Activated T-helper 2 cell treated with anti-CD3 and anti-CD28 coated beads, Interferon-gamma antibody, Interleukin-2, Interleukin-4, amounts not matched to agents 10 μg/mL and 5 μg/mL and 100 μg/mL, durations not matched to agents 14 hours and 24 hours and 36 hours (primary cell): ENCODE measurements at places on chromosomes 5 and 9. TPM values are rescaled to one million over a fixed set of nuclear protein-coding genes. Genes with fewer than 3 reads are reported as not detected.

DNA sequence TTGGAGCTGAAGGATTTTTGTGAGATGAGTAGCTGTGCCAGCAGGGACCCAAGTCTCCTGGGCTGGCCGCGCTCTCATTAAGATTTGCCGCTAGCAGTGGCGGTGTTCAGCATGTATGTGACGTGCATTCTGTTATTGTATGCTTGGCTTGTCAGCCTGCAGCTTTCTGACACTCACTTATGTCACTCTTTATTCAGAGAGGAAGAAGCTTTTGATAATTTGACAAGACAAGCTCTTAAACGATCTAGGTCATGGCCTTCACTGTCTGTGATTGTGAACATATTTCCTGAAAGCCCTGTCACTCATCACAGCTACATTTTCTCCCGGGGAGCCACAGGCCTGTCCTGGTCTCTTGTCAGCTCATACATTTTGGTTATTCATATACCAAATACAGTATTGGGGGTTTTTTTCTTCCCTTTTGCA is 98.2 kb upstream of the GRHPR start:
- no peak for DNase-seq

DNA sequence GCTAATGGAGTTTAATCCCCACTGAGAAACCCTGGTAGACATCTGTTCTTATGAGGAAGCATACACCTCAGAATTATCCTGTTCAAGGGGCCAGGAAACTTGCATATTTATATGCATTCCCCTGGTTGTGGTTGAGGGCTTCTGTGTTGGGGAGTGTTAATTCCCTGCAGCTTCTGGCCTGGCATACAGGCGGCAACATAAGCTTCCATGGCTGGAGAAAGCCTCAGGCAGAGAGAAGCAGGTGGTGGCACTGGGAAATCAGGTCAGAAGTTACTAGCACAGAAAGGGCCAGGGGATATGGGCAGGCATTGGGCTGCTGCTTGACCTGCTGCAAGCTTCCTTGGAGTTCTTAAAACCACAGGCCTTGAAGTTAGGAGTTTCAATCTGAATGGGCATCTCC is 166.1 kb upstream of the SEMA6A start:
- no peak for DNase-seq

GRCh38 chr5:124444147-124444775 is 302.2 kb downstream of the ZNF608 start:
- no peak for DNase-seq

CA9 gene
- 0.89 and 1.2 TPM in 2 replicates for total RNA-seq

- DNase-seq = no peak
These were observed 88.2 kb upstream of the CACNA1B start for GRCh38 chr9:137789295-137789895.

TMC1 gene
- total RNA-seq = not detected in 2 replicates

ANKRD31 gene
- 0.11 and 0.28 TPM in 2 replicates for total RNA-seq

GFI1B gene
- total RNA-seq = not detected in 2 replicates

GRCh38 chr5:123755653-123756317 is 243.8 kb downstream of the CSNK1G3 start:
- DNase-seq = no peak

TYRP1 gene
- not detected in 2 replicates for total RNA-seq

GRCh38 chr9:76143834-76144233 is 250.4 kb downstream of the RFK start:
- no peak for DNase-seq

GRCh38 chr9:93089481-93089991 is 6.5 kb upstream of the CARD19 start:
- DNase-seq = no peak

DNA sequence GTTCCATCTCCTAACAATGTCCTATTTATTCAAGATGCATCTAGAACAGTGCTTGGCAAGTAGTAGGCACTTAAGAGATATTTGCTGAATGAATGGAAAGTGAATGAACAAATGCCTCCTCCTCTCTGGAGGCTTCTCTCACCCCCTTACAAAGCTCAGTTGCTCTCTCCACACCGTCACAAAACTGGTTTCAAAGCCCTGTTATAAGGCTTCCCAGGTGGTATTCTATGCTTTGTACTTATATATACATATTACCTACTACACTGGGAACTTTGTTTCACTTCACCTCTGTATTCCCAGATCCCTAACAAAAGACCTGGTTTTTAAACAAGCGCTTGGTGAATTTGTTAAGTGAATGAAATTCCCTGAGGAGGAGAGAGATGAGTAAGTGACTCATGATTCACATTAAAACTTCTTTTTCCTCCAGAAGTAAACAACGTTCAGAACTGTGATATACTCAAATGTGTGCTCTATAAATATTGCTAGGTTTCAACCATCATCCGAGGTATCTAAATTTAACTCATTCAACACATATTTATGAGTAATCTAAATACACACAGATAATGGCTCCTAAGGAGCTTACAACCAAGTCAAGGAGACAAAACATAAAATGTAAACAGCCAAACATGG is 36.0 kb downstream of the DENND1A start:
- DNase-seq = no peak

DNA sequence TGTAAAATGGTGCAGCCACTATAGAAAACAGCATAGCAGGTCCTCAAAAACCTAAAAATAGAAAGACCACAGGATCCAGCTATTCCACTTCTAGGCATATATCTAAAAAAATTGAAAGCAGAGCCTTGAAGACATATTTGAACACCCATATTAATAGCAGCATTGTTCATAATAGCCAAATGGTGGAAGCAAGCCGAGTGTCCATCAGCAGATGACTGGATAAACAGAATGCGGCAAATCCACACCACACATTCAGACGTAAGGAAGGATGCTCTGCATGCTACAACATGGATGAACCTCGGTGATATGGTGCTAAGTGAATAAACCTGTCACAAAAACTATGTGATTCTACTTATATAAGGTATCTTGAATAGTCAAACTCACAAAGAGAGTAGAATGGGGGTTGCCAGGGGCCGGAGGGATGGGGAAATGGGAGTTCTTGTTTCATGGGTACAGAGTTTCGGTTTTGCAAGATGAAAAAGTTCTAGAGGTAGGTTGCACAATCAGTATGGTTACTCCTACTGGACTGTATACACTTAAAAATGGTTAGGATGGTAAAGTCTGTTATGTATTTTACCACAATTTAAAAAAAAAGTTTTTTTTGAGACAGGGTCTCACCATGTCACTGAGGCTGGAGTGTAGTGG is 17.1 kb upstream of the HSD17B3 start:
- DNase-seq = no peak

DNA sequence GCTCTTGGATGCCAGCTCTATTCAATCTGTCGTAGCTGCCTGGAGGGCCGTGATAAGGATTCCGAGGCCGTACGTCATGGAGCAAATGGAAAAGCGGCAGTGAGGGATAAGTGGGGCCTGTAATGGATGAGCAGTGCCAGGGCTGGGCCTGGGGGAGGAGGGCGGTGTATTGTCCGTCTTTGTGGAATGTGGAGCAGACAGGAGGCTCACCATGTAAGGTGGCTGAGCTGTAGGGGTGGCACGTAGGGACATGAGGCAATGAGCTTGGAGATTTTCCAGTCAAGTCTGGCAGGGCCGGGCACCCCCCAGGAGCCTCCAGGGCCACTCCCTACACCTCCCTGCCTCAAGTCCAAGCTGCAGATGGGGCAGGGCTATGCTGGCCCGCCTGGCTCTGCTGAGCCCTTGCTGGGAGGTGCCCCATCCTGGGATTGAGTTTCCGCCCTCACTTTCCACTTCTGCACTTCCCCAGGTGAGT is 29.2 kb downstream of the NCS1 start:
- DNase-seq = no peak

DNA sequence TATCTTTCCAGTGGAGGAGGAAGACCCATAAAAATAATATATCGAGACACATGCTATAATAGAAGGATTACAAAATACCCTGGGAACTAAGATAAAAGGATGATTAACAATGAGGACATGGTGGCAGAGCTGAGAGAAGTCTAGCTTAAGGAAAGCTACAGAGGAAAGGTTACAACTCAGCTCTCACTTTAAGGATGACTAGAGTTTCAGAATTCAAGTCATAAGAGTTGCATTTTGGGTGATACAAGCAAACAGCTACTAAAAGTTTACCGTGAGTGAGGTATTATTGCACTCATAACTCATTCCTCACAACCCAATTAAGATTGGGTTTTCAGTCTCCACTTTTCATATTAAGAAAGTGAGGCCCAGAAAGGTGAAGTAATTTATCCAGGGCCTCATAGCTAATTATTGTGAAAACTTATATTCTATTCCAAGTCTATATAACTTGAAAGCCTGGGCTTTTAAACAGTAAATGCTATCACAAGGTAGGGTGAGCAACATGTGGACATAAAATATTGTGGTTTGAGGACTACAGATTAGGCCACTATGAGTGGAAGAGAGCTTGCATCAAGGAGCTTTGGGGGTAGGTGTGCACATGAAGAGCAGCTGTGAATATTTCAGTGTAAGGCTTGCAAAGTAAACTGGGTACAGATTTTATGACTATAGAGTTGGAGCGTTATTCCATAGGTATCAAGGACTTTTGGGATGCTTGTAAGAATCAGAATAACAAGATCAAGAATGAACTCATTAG is 28.0 kb downstream of the JAKMIP2 start:
- DNase-seq = no peak

SPEF2 gene
- 10.0 and 11.5 TPM in 2 replicates for total RNA-seq

GRCh38 chr9:134486596-134486995 is 155.0 kb upstream of the COL5A1 start:
- DNase-seq = no peak

- no peak for DNase-seq
These were observed 23.9 kb downstream of the JMY start for GRCh38 chr5:79259810-79260209.

DNA sequence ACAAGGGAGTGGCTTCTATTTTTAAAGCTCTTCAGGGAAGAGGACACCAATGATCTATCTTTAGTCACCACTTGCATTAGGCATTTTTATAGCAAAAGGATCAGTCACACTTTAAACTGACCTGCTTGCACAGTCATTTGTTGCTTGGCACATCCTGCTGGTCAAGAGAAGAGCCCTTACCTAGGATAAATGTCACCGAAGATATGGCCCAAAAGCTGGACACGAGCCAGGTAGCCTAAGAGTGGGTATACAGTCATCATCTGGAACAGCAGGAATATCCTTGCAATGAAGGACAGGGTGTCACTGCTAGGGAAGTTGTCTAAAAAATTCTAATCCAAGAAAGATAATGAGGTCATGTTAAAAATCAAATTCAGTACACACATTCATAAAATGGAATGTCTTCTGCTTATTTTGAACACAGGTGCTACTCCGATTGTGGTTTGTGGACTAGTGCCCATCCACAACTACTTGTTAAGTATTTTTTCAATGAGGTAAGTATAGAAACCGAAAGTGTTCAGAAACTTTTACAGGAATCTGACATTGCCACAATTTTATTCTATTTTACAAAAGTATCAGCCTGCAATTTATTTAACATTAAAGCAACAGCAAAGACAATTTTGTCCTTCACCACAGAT is 78.4 kb downstream of the SLC38A9 start:
- DNase-seq = no peak

ANKDD1B gene
- total RNA-seq = 0.18 and 0.48 TPM in 2 replicates

PCDHGB2 gene
- total RNA-seq = 0.85 and 0.91 TPM in 2 replicates

DNA sequence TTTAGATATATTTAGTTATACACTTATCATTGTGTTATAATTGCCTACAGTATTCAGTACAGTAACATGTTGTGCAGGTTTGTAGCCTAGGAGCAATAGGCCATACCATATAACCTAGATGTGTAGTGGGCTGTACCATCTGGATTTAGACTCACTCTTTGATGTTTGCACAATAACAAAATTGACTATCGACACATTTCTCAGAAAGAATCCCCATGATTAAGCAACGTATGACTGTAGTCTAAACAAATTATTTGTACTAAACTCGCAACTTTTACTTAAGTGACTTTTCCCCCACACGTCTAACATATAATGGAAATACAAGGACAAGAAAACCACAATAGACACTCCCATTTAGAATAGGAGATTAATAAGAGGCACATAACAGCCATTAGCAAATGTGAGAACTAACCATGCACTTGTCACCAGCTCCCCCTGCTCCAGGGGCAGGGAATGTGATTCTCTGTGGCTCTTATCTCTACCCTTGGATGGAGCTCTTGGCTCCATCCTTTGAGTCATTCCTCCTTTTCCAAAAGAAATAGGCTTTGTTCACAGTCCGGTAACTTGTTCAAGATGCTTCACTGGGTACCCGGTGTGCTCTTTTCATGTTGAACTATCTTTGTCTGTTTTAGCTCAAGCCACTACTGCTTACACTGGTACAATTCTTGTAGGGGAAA is 8.7 kb upstream of the B4GALT1 start:
- no peak for DNase-seq

SERF1A gene
- 9.1 and 10.5 TPM in 2 replicates for total RNA-seq

WDR31 gene
- total RNA-seq = 1.9 and 2.1 TPM in 2 replicates

CDH6 gene
- not detected in 2 replicates for total RNA-seq

GRCh38 chr5:82445726-82446335 is 167.7 kb upstream of the RPS23 start:
- DNase-seq = no peak

LCN9 gene
- not detected in 2 replicates for total RNA-seq

GRCh38 chr9:131382850-131383729 is 10.8 kb upstream of the PRRC2B start:
- DNase-seq = no peak

DNA sequence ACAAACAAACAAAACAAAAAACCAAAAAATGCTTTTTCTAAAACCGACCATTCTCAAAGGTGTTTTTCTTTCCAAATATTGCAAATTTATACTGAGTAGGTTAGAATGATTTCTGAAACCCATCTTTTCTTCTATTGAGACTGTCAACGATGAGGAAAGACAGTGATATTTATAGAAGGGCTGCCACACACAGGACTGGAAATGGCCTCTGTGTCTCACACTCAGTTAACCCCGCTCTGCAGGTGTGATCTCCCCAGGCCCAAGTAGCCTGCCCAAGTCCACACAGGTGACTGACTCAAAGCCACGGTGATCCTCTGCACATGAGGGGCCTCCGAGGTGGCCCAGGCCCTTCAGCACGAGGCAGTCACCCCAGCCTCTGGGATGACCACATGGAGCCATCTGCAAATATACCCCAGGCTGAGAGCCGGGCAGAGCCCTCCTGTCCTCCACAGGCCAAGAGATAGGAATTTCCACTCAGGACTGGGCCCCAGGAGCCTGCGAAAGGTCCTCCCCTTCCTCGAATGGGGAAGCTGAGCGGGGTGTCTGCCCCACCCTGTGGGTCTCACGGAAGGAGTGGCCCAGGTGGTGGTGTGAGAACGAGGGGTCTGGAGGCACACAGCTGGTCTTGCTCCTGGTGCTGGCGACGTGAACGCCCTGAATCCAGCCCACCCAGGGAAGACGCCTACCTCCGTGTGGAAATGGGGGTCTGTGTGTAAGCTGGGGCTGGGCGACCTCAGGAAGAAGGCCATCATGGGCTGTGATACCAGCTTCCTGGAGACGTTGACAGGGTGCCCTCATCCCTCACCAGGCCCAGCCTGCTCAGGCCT is 53.0 kb upstream of the PHYKPL start:
- no peak for DNase-seq

- DNase-seq = no peak
These were observed 116.4 kb downstream of the MYO10 start for GRCh38 chr5:16819522-16820167.
